ENCODE measurements at places on chromosomes 7 and 10.

GRCh38 chr7:13848681-13849131 lies 140.8 kb downstream of the ETV1 start:
- no peak for DNase-seq

GRCh38 chr7:130650611-130651120 lies 17.9 kb downstream of the COPG2 start:
- no peak for DNase-seq

DNA sequence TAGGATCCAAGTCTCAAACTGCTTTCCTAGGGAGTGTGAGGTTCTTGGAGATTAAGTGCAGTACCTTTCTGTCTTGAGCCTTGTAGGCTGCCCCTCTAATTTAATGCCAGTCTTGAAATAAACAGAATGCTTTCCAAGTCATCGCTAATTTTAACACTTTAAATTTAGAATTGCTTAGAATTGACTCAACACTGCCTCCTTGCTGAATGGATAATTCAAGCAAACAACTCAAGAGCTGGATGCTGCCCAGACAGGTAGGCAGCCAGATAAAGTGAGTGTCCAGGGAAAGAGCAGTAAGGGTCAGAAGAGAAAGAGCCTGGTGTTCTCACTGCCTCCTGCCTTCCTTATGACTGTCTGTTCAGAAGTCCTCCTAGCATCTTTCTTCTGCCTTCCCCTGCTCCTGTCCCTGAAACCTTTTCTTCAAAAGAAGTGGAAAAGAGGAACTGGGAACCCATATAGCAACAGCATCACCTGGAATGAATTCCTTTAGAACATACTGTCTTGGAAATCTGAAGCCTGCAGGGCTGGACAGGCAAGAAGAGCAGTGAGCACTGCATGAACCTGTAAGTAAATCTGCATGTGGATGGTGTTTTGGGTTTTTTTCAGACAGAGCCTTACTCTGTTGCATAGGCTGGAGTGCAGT lies 3.1 kb upstream of the GOT1 start:
- no peak for DNase-seq

DNA sequence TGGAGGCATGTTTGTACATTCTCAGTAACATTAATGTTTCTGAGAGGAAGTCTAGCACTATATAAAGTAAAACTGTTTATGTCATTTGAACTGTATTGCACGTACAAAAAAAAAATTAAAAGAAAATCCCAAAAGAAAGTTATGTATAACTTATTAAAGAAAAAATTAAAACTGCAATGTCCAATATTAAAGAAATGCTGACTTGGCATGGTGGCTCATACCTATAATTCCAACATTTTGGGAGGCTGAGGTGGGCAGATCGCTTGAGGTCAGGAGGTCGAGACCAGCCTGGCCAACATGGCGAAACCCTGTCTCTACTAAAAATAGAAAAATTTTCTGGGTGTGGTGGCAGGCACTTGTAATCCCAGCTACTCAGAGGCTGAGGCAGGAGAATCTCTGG lies 178.7 kb upstream of the VIPR2 start:
- no peak for DNase-seq

DNA sequence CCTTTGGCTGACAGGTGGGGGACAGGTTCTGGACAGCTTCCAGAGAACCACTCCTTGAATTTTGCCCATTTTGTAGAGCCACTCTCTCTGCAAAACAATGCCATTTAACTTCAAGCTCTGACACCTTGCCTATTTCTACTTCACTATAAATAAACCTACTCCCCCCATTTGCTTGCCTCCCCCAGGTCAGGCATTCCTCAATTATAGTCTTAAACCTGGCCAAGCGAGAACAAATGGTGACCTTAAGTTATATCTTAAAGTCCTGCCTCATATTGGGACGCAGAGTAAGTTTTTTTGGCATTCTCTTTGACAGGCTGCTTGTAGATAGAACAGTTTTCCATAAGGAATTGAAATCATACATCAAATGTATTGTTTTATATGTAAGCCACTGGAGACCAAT lies 706.9 kb downstream of the LRMDA start:
- DNase-seq: no peak

DNA sequence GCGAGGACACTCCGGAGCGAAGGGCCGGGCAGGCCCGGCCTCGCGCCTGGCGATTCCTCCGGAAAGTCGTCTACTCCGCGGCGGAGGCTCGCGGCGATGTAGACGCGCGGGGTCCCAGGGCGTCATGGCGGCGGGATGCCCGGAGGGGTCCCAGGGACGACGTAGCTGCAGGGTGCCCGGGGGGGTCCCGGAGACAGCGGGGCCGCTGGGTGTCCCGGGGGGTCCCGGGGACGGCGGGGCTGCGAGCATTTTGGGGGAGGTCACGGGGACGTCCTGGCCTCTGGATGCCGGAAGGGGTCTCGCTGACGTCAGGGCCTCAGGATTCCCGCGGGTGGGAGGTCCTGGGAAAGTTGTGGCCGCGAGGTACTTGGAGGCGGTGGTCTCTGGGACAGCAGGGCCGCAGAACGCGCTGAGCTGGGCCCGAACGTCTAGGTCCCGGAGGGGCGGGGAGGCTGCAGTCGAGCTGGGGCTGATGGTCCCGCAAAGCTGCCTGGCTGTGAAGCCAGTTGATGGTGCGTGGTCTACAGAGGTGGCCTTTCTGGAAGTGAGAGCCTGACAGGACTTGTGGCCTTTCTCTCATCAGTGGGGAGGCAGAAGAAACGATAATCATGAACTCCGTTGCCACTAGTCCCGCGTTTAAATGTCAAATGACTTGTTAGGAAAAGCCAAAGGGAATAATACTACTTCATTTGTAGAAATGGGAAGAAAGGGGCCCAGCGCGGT lies 637 bp downstream of the HSPA14 start:
- DNase-seq: peak; percentile 16

DNA sequence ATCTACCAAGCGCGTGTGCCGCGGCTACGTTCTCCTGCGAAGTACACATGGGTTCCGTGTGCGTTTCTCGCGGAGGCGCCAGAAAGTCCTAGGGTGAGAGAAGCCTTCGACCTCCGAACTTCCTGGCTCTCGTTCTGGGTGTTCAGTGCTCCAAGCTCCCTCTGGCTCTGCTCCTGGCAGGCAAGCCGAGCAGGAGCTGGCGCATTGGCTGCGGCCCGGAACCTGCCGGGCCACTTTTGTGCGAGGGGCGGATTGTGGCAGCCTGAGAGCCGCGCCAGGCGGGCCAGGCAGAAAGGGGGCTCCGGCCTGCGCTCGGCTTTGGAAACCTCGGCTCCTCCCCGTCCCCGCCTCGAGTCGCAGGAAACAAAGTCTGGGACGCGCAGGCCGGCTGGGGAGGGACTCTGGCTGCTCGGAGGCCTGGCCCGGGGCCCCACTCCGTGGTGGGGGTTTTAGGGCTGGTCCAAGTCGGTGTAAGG lies 9.6 kb downstream of the EMX2 start:
- no peak for DNase-seq

- no peak for DNase-seq
Measured at GRCh38 chr10:33612551-33612950, 278.1 kb upstream of the NRP1 start.

DNA sequence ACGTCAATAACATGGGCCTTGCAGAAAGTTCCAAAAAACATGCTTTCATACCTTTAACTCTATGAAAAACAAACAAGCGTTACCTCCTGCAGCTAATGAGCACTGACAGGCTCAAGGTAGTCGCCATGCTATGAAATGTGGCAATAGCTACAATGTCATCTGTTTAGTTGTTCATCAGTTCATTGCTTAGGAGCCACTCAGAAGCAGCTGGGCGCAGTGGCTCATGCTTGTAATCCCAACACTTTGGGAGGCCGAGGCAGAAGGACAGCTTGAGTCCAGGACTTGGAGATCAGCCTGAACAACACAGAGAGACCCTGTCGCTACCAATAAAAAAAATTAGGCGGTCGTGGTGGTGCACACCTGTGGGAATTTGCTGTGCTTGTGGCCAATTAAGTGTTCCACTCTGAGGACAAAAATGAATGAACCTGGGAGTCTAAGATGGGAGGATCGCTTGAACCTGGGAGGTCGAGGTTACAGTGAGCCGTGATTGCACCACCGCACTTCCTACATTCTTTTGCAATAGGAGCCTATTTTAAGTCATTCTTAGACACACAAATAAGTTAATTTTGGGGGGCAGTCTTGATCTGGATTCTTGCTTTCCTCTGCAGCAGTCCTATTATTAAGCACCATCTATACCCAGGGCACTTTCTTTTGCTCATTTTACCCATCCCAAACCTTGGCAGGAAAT lies 276.2 kb upstream of the KLF14 start:
- no peak for DNase-seq

DNA sequence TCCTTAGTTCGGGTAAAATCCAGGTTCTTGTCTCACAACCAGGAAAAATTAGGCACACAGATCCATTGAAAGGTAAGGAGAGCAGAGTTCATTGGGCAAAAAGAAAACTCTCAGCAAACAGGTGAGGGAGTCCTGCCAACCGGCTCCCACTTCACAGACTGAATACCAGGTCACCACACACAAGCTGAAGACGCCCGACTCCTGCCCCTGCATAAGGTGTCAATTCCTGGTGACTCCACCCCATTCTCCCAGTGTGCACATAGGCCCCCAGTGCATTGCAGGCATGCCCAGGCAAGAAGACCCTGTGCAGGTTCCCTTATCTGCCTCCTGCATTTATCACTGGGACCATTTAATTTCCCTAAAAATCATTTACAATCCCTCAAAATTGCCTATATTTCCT lies 354.6 kb downstream of the LRRTM3 start:
- no peak for DNase-seq

DNA sequence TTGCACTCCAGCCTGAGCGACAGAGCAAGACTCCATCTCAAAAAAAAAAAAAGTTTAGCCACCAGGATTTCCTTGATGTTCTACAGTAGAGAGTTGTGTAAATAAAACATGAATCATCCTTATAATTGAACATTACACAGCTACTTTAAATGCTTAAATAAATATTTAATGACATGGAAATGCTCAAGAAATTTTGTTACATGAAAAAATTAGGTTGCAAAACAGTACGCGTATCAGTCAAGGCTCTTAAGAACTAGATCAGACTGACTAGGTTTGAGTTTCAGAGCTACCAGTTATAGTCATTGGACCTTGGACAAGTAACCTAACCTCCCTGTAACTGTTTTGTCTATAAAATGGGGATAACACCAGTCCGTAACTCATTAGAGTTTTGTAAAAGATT lies 38.7 kb upstream of the GSAP start:
- DNase-seq: no peak

DNA sequence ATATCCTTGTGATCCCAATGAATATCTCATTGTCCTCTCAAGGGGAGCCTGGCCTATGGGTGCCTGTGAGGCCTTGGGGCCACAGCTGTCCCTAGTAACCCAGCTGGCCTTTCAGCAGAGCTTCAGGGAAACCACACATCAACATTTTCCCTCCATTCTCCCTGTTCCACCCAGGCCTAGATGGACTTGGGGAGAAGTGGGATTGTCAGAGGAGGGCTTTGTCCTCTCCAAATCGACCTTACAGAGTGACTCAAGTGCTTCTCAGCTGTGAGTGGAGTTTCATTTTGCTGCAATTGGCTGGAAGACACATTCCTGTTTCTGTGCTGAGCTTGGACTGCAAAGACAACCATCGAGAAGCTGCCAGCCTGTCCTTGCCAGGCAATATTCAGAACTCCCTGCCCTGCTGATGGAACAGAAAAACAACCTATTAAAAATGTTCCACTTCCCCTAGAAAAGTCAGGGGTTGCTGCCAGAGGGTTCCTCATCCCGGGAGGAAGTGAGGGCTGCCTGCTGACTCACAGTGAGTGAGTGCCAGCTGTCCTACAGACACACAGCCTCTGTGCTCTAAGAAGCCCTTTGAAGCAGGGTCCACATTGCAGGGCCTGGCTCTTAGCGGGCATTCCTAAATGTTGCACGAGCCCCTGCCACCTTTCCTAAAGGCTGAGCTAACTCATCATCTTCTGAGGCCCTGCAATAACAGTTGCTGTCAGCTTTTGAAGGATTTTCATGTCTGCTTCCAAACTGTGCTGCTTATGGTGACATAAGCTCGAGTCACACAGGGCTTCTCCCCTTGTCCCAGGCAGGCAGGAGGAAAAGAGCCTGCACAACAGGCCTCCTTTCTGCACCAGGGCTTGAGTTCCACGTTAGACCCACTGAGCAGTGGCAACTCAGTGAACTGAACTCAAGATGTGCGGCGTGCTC lies 20.5 kb downstream of the STRA8 start:
- DNase-seq: no peak

DNA sequence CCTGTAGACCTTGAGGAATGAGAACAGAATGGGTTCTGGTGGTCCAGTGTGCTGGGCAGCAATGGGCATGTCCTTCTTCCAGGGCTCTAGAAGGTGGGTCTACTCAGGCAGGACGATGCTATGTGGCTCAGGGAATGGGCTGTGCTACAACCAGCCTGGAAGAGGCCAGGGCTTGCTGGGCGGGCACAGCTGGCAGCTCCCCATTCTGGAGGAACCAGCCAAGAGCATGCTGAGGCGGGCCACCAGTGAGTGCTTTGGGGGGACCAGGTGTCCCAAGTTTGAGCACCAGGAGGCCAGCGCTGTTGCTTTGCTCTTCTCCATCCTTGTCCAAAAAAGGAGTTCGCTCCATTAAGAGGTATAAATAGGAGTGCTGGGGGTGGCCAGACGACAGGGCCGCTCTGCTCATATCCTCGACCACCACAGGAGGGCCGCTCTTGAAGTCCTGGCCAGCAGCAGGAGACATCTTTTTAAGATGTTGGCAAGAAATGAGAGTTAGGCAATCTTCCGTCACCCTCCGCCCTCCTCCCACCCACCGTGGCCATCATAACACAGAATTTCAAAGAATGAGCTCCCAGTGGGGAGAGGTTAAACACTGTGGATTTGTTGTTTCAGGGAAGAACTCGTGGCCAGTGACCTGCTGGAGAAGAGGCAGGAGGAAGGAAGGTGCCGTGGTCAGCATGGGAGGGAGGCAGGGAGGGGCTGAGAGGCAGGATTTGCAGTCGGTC lies 141.3 kb downstream of the GRK5 start:
- DNase-seq: no peak

- no peak for DNase-seq
Measured at GRCh38 chr7:150570556-150571465, 3.6 kb downstream of the GIMAP4 start.

DNA sequence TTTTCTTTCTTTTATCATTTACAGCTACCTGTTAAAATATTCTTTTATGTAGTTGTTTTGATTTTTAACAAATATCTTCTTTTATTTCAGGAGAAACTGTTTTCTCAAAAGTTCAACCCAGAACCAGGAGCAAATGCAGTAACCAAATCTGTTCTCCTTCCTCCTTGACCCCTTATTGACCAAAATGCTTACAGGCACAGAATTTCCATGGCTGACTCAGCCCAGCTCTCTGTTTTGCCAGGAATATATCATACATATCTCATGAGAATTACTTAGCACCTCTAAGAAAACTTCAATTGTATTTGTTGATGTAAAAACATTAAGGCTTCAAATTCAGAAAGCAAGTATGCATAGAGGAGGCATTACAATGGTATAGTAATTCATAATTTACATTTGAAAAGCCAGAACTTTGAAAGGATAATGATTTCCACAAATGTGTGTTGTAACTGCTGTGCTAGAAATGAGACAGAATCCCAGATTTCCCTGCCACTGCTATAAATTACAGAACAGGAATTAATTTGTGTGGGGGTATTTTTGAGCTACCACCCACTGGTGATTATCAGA lies 2.2 kb downstream of the GSAP start:
- no peak for DNase-seq

GRCh38 chr7:19963695-19964094 lies 190.3 kb upstream of the TMEM196 start:
- no peak for DNase-seq
